ENCODE measurements at places on chromosomes 7 and 10.

GRCh38 chr10:32357056-32357735 is 10.2 kb upstream of the EPC1 start:
- DNase-seq = no peak

DNA sequence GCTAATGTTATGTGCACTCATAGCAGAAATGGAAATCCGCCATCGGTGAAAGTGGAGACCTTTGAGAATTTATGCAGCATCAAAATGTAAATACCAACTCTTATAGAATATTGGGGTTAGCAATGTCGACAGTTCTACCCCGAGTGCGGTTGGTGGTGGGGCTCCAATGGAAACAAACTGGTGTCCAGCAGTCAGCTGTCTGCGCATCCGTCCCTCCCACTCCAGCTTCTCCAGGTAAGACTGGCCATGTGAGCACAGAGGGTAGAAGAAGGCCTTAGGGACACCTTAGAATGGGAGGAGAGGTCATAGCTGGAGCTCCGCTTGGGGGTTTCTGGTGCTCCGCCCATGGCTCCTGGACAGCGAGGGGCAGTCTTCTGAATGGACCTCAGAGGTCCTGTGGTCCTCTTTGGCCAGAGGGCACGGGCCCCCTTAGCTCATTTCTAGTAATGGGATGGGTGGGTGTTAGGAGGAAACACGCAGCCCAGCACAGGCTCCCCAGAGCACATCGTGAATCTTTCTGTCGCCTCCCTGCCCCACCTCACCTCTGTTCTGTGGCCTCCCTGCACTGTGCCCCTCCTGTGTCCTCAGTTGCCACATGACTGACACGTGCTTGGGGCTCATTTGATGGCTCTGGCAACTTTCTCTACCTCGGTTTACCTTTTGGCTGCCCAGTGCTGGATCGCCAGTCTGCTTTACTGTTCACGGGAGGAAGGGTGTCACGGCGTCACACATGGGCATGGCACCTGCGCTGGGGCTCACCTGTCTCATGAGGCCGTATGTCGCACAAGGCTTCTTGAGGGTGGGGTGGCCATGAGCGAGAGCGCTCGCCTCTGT is 50.0 kb downstream of the MGMT start:
- no peak for DNase-seq

- no peak for DNase-seq
Observed at GRCh38 chr7:136339464-136339863, 362.3 kb upstream of the MTPN start.

- no peak for DNase-seq
Observed at GRCh38 chr7:126792521-126792920, 460.2 kb downstream of the GRM8 start.

DNA sequence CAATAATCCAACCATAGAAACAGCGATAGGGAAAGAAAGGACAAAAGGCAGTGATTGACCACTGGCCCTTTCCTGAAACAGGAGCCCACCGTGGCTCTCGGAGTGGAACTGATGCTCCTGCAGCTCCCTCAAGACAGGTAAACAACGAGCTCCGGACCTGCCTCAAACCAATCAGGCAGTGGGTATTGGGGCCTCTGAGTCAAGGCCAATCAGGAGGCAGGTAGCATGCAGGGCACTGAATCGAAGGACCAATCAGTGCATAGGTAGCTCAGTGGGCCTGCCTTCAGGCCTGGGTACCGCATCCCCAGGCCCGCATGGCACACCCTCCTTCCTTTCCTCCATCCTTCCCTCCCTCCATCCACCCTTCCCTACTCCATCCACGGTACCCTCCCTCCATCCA is 425.1 kb upstream of the MGMT start:
- DNase-seq = no peak

- no peak for DNase-seq
Observed at GRCh38 chr7:17668122-17668521, 272.2 kb downstream of the SNX13 start.
